Memory B cell (primary cell): ENCODE measurements at places on chromosomes 6 and 20.

DNA sequence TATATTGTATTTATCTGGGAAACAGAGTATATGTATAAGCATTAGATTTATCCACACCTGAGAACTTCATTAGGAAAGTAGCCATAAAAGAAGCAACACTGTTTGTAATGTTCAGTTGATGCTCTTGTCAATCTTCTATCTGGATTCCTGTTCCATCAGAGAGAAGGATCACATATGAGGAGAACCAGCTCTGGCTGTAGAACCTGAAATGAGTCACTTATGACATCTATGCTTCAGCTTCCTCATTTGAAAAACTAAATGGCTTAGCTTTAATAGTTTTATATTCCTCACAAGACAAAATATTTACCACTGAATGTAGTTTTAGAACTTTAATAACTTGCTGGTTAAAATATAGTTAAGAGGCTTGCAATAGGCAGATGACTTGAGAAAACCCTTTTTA lies 144.7 kb downstream of the TASP1 start:
- no peaks in the 10 kb centered on the region for H3K27me3 ChIP-seq
- no peak for DNase-seq

- H3K4me1 ChIP-seq, result peaks cover 18% of the 10 kb centered on the region
- H3K27ac ChIP-seq, result no peak overlapping the region
- no peak for DNase-seq
- H3K4me3 ChIP-seq, result peak overlapping the region; percentile 43
- H3K27me3 ChIP-seq, result peaks cover 5% of the 10 kb centered on the region
Measured at GRCh38 chr6:6712449-6713403, 124.2 kb downstream of the LY86 start.

DNA sequence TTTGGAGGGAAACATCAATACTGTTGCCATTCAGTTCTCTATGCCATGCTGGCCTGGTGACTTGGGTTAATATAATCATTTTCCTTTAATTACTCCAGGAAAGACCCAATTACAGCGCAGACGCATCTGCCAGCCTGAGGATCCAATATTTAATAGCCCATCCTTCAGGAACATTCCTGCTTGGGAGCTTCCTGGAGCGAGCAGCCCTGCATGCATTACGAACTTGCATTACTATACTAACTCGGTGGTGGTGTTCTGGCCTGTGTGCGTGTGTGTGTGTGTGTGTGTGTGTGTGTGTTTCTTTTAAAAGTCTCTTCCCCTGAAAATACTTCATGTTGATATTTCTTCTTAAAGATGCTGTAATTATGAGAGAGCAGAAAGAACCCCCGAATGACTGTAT lies 26.5 kb downstream of the PMEPA1 start:
- peaks cover 3% of the 10 kb centered on the region for H3K36me3 ChIP-seq
- peaks cover 74% of the 10 kb centered on the region for H3K4me1 ChIP-seq
- H3K27me3 ChIP-seq, result no peaks in the 10 kb centered on the region
- peak overlapping the region; percentile 100 for H3K27ac ChIP-seq
- no peak for DNase-seq

DNA sequence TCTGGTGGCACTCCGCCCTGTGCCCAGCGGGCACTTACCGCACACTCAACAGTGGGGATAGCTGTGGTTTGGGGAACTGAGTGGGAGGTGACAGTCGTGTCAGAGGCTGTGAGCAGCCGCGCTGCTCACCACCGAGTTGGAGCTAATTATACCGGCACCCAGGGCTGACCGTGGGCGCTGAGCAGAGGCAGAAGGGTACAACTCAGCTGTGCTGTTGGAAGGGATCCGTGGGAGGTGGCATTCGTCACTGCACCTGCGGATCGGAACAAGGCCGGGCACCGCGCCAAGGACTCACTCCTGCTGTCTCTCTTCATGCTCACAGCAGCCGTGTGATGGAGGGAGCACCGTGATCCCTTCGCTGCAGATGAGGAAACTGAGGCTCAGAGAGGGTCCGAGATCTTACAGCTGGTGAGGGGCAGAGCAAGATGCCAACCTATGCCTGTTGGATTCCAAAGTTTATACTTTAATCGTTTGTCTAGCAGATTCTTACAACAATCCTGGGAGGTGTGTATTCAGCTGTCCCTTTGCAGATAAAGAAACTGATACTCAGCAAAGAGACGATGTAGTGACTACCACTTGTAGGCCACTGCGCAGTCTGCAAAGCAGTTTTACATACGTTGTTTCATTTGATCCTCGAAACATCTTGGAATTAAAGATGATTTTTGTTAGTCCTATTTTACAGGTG lies 713 bp upstream of the ELMO2 start:
- peak overlapping the region; percentile 98 for H3K27ac ChIP-seq
- H3K4me3 ChIP-seq, result peak overlapping the region; percentile 98
- no peaks in the 10 kb centered on the region for H3K27me3 ChIP-seq

GRCh38 chr6:51594981-51595380 lies 492.4 kb downstream of the PKHD1 start:
- H3K27ac ChIP-seq, result no peak overlapping the region
- no peak for DNase-seq
- no peaks in the 10 kb centered on the region for H3K4me1 ChIP-seq
- no peaks in the 10 kb centered on the region for H3K36me3 ChIP-seq
- H3K27me3 ChIP-seq, result no peaks in the 10 kb centered on the region

- peaks cover 20% of the 10 kb centered on the region for H3K27me3 ChIP-seq
- H3K4me1 ChIP-seq, result peaks cover 7% of the 10 kb centered on the region
- no peaks in the 10 kb centered on the region for H3K36me3 ChIP-seq
- DNase-seq, result no peak
Measured at GRCh38 chr6:16851758-16852157, 90.5 kb upstream of the ATXN1 start.

DNA sequence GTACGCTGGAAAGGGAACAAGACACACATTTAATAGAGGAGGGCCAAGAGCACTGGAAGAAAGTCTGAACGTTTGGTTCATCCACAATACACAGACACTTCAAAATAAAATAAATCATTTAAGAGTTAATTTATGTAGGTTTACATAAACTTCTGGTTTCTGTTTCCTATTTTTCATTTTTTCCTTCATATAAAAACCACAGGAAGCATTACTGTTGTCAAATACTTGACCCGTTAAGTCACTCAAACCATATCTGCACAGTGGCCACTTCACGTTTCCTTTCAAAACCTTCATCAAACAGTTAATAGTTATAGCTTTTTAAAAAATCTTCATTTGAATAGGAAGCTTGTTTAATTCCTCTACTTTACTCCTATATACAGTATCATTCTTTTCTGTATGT lies 257.6 kb upstream of the THEMIS start:
- H3K4me1 ChIP-seq, result peaks cover 4% of the 10 kb centered on the region
- DNase-seq, result no peak
- no peaks in the 10 kb centered on the region for H3K27me3 ChIP-seq
- H3K27ac ChIP-seq, result no peak overlapping the region
- H3K4me3 ChIP-seq, result no peak overlapping the region
